AML-193 (cell line): ENCODE measurements at places on chromosomes 7 and 10.

GRCh38 chr10:121188005-121188404 lies 336.8 kb downstream of the WDR11 start:
- no peak for DNase-seq

- no peak for DNase-seq
Observed at GRCh38 chr7:44221231-44221791, 20.5 kb downstream of the YKT6 start.

GRCh38 chr10:113292086-113292485 lies 260.8 kb upstream of the HABP2 start:
- peak; percentile 6 for DNase-seq

- DNase-seq = peak; percentile 71
Observed at GRCh38 chr7:31122649-31123058, 70.5 kb downstream of the ADCYAP1R1 start.

GRCh38 chr7:116037401-116037800 lies 6.8 kb upstream of the TFEC start:
- DNase-seq = no peak

DNA sequence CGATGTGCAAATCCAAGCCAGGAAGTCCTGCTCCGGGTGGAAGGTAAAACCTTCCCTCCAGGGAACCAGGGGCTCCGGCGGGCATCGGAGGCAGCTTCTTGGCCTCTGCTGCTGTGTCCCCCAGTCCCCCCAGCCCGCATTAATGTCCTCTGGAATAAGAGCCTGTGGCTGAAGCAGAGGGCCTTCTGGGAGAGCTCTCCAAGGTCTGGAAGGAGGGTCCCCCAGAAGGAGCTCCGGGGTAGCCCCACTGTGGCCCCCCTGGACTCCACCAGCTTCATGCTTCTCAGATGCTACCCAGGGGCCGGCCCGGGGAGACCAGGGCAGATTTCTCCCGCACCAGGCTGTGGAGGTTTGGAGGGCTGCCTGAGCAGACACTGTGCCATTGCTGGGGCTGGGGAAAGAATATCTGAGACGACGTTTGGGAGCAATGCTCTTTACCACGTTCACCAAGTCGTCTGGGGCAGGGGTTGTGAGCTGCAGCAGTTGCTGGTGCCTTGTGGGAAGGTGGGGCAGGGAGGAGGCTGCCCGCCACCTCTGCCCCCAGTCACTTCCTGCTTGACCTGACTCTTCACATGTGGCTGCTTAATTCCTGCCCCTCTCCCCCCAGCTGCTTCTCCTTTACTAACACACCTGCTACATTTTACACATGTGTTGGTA lies 8.3 kb downstream of the ZNF853 start:
- DNase-seq = no peak

- DNase-seq = no peak
Observed at GRCh38 chr10:75487755-75488125, 56.3 kb downstream of the LRMDA start.
